ENCODE measurements at places on chromosomes 1 and 21.

- peak; percentile 98 for DNase-seq
Measured at GRCh38 chr1:45543581-45544417, 6.8 kb upstream of the AKR1A1 start.

- DNase-seq, result no peak
Measured at GRCh38 chr21:20169812-20170576, 828.2 kb upstream of the NCAM2 start.

DNA sequence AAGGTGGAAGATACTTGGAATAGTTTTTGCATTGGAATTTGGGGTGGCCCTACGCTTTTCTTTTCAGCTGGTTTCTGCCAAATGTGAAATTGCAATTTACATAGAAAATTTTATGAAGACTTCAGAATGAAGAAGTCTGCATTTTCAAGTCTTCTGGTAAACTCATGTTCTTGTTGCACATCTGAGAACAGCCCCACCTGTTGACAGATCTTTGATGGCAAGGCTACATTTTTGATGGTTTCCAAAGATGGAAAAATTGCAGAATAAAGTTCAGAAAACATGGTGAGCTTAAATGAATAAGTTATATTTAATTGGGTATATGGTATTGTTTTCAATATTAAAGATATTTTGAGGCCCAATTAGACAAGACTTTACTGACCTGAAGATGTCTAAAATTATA, 25.4 kb downstream of the OLFM3 start:
- DNase-seq, result no peak

GRCh38 chr1:183163316-183163715, 22.7 kb upstream of the LAMC2 start:
- DNase-seq, result no peak

GRCh38 chr1:113579256-113580018, 179.8 kb downstream of the PHTF1 start:
- no peak for DNase-seq

DNA sequence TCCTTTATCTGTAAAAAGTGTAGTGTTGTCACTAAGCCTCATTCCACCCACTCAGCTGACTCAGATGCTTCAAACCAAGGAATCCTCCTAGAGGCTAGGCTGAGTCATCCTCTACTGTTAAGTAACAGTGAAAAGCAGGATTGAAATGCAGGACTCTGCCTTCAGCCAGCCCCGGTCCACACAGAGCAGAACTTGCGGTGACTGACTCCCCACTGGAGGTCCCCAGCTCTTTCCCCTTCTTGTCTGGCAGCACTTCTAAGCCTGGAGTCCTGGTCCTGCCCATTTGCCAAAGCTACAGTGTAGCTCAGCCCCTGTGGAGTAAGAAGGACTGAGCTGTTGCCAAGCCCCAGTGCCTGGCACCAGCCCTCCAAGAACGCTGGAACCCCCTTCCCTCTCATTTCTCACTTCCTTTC, 1.7 kb downstream of the RAB7B start:
- DNase-seq, result peak; percentile 90

- DNase-seq, result no peak
Measured at GRCh38 chr1:234273981-234274380, 99.3 kb upstream of the COA6 start.

GRCh38 chr1:210709701-210710100, 381.0 kb downstream of the HHAT start:
- no peak for DNase-seq

- no peak for DNase-seq
Measured at GRCh38 chr1:198123133-198123532, 33.7 kb upstream of the NEK7 start.

GRCh38 chr1:190679983-190680382, 202.3 kb upstream of the BRINP3 start:
- no peak for DNase-seq

DNA sequence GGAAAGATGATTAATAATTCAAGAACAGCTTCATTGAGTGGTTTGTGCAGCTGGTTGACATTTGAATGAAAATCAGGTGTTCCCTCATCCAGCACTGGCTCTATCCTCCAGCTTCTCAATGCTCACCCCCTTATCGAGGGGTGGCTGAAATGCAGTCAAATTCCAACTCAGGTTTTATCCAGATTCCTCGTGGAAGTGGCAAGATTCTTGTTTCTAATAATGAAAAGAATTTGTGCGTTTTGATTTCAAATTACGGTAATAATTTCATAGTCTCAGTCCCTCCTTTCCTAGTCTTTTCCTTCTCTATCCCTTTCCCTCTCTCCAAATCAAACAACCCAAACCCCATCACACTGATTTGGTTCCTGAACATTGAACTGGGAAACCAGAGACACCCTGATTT, 3.1 kb downstream of the CNIH3 start:
- no peak for DNase-seq

- no peak for DNase-seq
Measured at GRCh38 chr1:204463125-204464060, 31.2 kb downstream of the PIK3C2B start.

GRCh38 chr21:15009837-15010363, 54.9 kb downstream of the NRIP1 start:
- no peak for DNase-seq
